Heart right ventricle (tissue), 16 donors: ENCODE measurements at places on chromosomes 7 and 10. TPM values are rescaled to one million over a fixed set of nuclear protein-coding genes. Genes with fewer than 3 reads are reported as not detected.

GRCh38 chr7:4849390-4849789, 12.4 kb downstream of the PAPOLB start:
- no peak for DNase-seq

DNA sequence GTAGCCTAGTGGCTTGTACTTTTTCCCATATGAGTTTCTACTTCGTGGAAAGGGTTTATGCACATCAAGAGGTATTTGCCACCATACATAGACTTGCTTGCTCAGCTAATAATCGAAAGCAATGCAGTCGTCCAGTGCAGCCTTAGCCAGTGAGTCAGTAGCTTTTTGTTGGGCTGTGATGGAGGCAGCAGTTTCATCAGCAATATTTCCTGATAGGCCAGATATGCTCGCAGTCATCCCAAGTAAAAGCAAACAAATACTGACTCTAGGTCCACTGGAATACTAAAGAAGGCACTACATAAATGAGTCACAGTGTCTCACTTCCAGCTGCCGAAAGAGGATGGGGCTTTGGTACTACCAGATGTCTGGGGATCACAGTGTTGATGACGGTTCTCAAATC, 2.1 kb upstream of the BNIP3 start:
- DNase-seq, result no peak

The HYAL4 gene
- 0.88 TPM for total RNA-seq

The PVRIG gene
- total RNA-seq, result not detected

- DNase-seq, result no peak
Observed at GRCh38 chr7:20200971-20201370, 16.2 kb downstream of the MACC1 start.

DNA sequence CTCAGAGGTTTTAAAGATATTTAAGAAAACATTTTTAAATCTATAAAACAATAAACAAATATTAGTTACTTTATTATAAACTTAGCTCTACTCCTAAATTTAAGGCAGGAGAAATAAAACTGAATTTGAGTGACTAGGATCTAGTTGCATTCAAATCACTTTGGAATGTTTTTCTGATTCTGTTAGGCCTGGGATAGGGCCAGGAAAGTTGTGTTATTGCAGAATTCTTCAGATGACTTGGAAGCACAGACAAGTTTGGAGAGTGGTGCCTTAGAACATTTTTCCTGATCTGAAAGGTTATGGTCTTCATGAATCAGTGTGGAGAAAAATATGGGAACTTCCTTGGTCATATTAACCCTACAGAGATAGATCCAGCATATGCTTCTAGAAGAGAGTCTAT, 15.6 kb upstream of the SLC25A13 start:
- no peak for DNase-seq

- no peak for DNase-seq
Observed at GRCh38 chr7:69451715-69452114, 146.6 kb upstream of the AUTS2 start.

The ZNF503 gene
- 3.2 TPM for total RNA-seq

GRCh38 chr7:109529712-109530111, 960.0 kb downstream of the DNAJB9 start:
- DNase-seq, result no peak

The SGCE gene
- 31.1 TPM for total RNA-seq

The MRLN gene
- total RNA-seq, result not detected

GRCh38 chr7:6545398-6546126, 5.7 kb downstream of the GRID2IP start:
- DNase-seq, result no peak

The VTI1A gene
- total RNA-seq, result 15.7 TPM

DNA sequence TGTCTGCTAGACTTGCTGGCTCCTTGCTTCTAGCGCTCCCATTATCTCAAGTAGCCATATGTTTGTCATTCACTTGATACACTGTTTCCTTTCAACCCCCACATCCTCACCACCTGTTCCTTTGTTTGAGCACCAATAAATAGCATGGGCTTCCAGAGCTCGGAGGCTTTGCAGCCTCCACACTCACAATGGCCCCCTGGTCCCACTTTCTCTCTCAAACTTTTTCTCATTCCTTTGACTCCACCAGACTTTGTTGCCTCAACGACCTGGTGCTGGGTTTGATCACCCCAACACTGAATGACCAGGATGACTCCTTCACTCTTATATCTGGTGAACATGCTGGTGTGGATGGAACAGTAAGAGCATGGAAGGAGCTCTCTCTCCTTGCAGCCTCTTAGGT, 114.5 kb upstream of the TRIM24 start:
- DNase-seq, result no peak

- no peak for DNase-seq
Observed at GRCh38 chr7:28768577-28769147, 189.5 kb downstream of the TRIL start.

GRCh38 chr10:48416584-48417232, 110.2 kb downstream of the MAPK8 start:
- no peak for DNase-seq

DNA sequence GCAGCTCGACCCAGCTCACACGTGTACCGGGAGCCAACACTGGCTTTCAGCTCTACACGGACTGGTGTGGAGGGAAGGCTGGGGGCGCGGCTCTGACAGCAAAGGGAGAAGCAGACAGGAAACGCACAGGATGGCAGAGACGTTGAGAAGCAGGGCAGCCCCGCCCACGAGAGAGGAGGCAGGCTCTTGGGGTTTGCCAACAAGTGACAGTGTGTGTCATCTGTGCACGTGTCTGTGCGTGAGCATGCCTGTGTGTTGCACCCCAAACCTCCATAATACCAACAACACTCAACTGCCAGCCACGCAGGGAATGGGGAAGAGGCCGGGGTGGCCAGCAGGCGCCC, 64.4 kb upstream of the PDGFA start:
- DNase-seq, result no peak

DNA sequence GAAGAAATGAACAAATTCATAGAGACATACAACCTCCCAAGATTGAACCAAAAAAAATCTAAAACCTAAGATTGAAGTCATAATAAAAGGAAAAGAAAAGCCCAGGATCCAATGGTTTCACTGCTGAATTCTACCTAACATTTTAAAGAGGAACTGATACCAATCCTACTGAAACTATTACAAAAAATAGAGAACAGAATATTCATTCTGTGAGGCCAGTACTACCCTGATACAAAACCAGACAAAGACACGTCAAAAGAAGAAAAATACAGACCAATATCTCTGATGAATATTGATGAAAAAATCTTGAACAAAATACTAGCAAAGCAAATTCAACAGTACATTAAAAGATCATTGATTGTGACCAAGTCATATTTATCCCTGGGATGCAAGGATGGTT, 128.5 kb upstream of the STEAP1 start:
- no peak for DNase-seq

- DNase-seq, result no peak
Observed at GRCh38 chr10:118983263-118983662, 46.3 kb upstream of the NANOS1 start.

- no peak for DNase-seq
Observed at GRCh38 chr10:99555825-99556523, 23.2 kb downstream of the NKX2-3 start.

DNA sequence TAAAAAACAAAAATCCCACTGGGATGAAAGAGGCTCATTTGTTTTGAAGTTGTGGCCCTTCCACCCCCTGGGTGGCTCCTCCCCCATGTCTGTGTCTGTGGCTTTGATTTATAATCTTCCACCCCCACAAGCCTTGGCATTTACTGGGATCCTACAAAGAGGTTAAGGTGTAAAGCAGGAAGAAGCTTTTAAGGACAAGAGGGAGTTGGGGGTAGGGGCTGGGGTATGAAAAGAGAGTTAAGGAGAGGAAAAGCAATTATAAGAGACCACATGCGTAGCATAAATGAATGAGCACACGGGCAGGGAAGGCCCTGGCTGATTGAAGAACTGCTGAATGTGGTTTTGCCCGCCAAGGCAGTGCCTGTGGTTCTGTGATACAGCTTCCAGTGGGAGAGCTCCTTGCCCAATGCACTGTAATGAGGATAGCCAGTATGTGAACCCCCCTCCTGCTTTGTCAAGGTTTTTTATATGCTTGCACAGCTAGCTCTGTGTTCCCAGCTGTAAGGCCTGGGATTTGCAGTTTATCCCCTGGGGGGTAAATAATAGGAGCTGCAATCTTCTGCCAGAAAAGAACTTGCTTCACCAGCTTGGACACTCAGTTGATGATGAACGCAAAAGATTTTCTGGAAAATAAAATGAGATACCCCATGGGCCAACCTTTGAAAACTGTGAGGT, 34.7 kb upstream of the KMT2E start:
- no peak for DNase-seq

DNA sequence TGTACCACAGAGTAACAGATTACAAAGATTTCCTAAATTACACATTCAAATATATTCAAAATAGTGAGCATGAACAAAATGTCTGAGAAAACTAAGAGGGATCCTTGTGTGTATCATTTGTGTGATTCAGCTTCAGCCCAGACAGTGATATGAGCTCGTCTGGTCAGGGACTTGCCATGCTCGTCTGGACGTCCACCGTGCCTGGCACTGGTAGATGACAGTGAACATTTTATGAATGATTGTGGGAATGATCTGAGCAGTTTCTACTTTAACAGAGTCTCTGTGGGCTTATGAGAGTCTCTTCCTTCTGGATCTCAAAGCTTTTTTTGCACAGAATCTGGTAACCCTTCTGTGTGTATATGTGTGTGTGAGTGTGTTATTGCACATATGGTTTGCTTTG, 34.2 kb upstream of the ANKRD2 start:
- DNase-seq, result no peak

GRCh38 chr10:71396084-71396710, 523 bp upstream of the CDH23 start:
- peak; percentile 64 for DNase-seq

The GPNMB gene
- 221 TPM for total RNA-seq

The MKX gene
- 0.09 TPM for total RNA-seq

DNA sequence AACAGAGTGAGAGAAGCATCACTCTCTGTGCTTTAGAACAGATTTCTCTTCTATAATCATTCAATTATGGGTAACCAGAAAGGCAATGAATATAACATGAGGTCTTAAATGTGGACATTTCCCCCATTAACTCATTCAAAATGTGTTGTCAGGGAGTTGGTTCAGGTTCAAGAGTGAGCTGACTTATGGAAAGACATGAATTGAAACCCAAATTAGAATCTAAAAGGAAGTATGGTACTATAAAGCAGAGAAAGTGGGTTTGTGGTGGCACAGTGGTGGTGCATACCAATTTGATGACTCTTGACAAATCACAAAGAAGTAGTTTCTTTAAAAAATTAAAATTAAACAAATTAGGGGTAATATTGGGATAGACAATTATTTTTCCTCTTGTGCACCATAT, 114.6 kb upstream of the MEOX2 start:
- no peak for DNase-seq

GRCh38 chr7:32496052-32496813, 944 bp downstream of the AVL9 start:
- no peak for DNase-seq

DNA sequence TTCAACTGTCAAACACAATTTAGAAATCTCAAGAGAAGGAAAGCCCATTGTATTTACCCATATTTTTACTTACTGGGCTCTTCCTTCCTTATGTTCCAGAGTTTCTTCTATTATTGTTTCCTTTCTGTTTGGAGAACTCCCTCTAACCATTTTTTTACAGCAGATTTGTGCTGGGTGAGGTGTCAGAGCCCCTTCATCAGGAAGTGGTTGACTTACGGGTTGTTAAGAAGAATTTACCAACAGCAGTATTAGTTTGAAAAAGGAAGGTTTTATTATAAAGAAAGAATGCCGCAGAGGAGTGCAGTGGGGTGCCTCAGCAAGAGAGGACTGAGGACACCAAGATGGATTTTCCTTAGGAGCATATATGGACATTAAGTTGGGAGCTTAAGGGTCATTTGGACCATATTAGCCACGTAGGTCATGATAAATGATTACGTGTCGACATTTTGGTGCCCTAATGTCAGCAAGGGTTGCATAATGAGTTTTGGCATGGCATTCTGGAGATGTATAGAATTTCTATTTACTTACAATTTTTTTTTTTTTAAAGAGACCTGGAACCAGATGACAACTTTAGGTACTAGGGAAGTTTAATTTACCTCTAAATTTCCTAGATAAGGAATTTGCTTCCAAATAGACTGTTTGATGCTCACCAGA, 6.3 kb upstream of the TBATA start:
- DNase-seq, result no peak

DNA sequence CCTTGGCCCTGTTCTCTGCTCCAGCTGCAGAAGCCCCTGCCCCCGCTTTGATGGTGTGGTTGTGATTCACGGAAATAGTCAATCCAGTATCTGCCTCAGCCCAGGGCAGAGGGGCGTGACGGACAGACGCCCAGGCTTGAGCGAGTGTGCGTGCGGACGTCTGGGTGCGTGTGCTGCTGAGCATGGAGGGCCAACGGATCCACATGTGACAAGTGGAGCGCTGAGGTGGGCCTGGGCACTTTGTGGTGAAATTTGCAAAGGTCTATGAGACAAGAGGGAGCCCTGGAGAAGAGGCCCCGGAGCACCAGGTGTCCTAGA, 94.4 kb downstream of the WDR37 start:
- DNase-seq, result no peak

The RASA4B gene
- 3.9 TPM for total RNA-seq

DNA sequence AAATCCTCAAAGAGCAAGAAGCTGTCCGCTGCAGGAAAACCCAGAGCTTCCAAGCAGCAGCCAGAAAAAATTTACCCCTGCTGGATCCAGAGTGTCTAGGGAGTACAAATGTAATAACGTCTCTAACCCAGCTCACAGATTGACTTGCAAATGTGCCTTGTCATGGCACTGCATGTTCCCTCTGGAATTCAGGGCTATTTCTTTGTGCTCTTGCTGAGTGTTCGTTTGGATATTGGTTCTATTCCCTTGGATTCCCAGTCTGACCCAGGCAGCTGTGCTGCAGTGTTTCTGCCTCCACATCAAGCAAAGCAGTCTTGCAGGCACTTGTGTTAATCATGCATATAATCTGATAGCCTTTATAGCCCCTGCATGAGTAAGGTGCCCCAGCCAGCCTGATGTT, 209.9 kb upstream of the GHITM start:
- no peak for DNase-seq
